ENCODE measurements at places on chromosomes 11 and 22.

- DNase-seq, result no peak
Measured at GRCh38 chr11:115263799-115264656, 240.2 kb downstream of the CADM1 start.

DNA sequence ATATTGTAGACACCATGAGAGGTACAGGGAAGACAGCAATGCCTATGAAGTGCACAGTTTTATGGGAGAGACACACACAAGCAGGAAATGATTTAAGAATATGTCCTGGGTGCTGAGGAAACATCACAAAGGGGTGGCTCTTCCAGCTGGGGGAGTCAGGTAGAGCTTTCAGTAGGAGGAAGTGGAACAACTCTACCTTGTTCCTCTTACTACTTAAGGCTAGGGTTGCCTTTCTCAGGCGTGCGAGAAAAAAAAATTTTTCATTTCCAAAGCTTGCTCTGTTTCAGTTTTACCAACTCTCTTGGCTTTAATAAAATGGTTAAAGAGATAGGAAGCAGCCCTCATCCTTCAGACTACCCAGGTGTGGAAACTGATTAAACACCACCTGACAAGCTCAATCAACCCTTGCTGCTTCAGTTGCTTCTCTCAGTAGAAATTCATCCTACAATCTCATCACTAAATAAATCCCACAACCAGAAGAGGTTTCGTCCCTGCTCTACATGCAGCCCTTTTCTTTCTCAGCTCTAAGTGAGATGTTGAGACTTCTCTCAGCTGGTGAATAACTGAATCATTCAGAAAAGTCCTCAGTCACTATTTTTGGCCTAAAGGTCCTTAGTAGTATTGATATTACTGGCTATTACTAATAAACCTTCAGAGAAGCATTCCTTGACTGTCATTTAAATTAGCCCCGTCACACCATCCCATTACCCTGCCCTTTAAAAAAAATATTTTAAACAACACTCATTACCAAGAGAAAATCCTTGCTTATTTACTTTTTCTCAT, 5.9 kb downstream of the ABTB2 start:
- DNase-seq, result no peak

GRCh38 chr22:25025491-25026400, 73.2 kb downstream of the KIAA1671 start:
- no peak for DNase-seq

- peak; percentile 22 for DNase-seq
Measured at GRCh38 chr11:72225411-72225951, 914 bp downstream of the INPPL1 start.

- no peak for DNase-seq
Measured at GRCh38 chr11:115366826-115367225, 137.4 kb downstream of the CADM1 start.

DNA sequence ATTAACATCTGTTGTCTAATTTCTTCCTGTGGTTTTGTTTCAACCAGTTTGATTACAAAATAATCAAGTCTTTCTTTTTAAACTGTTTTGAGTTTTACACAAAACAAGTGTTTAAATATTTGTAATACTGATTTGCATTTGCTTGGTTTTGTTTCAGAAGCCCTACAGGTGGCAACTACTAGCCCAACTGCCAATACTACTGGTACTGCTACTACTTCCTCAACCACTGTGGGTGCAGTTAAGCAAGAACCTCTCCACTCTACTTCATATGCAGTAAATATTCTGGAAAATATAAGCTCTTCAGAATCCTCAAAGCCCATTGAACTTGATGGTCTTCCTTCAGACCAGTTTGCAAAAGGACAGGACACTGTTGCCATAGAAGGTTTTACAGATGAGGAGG, 61.1 kb downstream of the QSER1 start:
- no peak for DNase-seq

DNA sequence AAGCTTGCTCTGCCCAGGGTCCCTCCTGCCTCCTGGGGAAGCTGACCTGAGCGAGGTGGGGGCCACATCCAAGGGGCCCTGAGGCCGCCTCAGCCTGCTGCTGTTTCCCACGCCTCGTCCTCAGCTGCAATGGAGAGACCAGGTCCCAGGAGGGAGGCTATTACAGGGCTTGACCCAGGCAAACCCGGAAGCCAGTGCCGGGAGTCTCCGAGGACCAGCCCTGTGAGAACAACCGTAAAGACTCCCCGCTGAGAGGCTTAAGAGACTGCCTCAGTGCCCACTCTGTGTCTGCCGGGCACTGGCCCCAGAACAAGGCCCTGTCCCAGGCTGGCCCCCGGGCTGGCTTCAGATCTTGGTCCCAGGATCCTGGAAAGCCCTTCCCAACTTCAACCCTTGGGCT, 124.3 kb upstream of the FGF3 start:
- no peak for DNase-seq

DNA sequence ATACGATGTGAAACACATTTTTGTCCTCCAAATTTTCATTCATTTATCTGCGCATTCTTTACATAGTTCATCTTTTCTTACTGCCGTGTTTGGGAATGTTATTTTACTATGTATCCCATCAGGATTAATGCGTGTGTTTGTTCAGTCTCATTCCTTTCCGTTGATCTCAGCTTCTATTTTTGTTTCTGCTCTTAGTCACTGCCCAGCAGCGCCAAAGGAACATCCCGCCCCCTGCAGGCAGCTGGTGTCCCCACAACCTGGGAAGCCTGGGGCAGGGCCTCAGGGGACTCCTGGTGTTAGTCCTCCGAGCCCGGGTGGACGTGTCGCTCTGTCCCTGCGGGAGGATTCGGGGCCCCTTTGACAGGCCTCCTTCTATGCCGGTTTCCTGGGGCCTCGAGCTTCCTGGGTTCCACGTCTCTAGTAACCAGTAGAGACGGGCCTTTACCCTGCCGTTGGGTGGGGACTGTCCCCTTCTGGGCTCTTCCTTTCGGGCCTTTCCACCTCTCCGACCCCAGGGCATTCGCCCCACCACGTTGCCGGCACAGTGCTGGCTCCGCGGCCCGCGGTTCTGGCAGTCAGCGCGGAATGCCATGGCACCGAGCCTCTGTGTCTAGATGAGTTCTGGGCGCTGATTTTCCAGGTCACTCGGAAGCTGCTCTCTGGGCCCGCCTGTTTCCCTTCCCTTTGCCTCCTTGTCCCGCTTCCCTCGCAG, 39.8 kb downstream of the WEE1 start:
- DNase-seq, result peak; percentile 82

DNA sequence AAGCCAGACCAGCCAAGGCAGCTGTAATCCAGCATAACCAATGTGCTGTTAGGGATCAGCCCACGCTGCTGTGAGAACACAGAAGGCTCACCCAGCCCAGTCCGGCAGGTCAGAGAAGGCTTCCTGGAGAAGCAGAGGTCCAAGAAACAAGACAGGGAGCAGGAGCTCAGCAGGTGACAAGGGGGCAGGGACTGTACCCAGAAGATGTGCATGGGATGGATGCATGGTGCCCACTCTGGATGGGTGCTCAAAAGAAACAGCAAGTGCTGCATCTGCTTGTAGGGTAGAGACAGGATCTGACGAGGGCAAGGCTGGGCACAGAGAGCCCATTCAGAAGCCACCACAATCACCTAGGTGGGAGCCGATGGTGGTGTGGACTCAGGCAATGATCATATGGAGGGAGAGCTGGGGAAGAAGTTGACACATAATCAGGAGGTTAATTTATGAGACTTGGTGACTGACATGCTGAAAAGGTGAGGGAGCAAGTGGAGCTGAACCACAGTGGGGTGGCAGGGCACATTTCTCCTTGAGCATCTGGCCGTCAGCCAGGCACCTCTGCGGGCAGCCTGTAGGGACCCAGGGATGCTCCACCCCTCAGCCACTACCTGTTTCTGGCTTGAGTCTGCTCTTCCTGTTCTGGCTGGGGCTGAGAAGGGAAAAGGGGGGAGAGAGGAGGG, 102.3 kb upstream of the DRD2 start:
- no peak for DNase-seq

GRCh38 chr11:10778217-10778970, 27.3 kb downstream of the CTR9 start:
- DNase-seq, result no peak

GRCh38 chr11:9385327-9385899, 961 bp downstream of the IPO7 start:
- no peak for DNase-seq

DNA sequence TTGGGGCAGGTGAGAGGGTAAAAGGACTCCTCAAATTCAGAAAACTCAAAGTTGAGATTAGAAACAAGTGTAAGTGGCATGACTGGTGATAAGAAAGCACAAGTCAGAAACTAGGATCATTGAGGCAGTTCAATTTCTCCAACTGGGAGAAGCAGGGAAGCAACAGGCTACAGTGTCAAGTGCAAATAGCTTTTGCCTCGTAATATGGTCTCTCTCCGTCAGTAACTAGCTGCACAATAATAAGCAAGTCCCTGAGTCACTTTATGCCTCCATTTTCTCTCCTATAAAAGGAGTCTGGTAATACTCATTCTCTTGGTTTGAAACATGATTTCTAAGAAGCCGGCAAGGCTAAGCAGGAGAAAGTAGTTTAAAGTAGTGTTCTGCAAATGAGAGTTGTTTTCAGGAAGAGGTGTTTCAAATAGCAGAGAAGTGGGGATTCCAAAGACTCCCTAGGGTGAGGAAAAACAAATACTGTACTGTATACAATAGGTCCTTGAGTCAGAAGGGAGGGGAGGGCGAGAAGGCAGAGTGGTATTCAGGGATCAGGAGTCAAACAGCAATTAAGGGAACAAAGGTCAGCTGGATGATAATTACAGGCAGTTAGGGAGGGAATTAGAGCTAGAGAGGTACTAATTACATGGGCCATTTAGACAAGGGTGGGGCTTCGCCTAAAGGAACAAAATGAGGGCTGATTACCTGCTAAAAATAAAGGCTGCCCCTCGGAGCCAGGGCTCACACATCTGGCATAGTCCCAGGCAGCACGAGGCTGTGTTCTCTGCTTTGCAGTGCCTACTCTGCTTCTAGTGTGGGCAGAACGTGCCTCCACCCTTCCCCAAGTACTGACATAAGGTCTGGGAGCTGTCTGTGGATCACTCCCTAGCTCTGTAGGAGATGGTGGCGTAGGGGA, 96.0 kb upstream of the BDNF start:
- DNase-seq, result no peak

GRCh38 chr22:24305260-24305692, 34.6 kb downstream of the SPECC1L start:
- peak; percentile 20 for DNase-seq

GRCh38 chr11:102521121-102521520, 9.4 kb downstream of the MMP7 start:
- no peak for DNase-seq

DNA sequence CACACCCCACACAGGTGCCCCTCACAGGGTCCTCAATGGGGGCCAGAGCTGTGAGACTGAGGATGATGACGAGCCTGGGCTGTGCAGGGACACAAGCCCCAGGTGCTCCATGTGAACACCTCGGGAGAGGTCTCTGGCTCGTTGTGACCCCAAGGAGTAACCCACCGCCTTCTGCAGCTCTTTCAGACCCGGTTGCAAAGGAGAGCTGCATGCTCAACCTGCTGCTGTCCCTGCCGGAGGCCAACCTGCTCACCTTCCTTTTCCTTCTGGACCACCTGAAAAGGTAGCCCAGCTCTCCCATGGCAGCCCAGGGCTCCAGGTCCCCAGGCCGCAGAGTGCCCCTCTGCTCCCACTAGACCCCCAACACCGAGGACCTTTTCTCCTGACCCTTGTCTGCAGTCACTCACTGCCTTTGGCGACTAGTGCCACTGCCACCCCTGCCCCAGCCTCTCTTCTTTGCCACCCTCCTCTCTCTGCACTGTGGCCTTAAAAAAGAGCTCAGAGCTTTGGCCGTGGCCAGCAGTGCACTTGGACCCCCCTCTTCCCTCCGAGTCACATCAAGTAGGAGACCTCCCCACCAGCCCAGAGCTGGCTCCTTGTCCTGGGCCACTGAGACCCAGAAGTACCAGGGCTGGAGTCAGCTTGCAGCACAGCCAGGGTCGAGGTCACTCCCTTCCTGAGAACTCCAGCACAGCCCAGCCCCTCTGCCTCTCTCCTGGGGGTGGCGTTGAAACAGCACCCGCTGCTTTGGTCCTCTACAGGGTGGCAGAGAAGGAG, 133.7 kb downstream of the BCR start:
- no peak for DNase-seq

- DNase-seq, result no peak
Measured at GRCh38 chr11:34145847-34146381, 40.5 kb downstream of the NAT10 start.

- no peak for DNase-seq
Measured at GRCh38 chr22:49763138-49763537, 64.5 kb downstream of the BRD1 start.

DNA sequence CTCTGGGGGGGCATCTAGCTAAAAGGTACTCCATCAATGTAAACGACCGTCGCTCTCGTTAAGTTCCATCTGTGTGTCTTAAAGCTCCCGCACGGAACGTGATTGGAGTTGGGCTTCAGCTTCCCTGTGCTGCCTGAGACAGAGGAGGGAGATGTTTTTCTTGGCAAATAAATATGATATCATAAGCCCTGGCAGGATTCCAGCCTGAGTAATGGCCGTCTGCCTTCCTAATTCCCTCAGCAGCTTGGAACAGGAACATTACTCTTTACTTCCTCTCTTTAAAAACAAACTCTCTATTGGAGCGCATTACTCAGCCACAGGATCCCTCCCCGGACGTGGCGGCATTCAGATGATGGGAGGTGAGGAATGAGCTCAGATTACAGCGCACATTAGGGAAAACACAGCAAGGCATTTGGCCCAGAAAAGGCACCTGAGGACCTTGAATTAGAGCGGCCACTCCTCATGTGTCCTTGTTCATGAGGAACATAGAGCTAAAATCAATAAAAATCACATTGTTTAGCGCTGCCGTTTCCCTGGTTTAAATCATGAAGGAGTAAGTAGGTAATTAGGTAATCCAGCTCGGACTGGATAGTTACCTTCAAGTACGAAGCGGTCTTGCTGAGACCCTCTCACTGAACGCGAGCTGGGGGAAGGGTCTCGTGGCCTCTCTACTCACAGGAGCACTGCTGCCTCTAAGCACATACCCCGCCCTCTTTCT, 230.4 kb downstream of the ST3GAL4 start:
- DNase-seq, result no peak

DNA sequence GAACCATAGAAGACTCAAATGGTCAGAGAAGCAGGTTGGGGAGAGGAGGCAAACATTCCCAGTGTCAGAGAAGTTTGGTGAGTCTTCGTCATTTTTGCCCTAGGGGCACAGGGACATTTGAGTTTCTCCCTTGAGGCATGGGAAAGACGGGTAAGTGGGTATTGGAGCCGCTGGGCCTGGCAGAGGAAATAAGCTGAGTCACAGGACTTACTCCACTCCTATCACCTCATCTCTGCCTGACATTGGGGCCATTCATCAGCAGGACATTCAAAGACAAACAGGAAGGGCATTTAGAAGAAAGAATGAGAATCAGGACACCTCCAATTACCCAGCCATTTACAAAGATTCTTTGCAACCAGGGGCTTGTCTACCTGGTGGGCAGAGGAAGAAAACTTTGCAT, 100.7 kb upstream of the SEZ6L start:
- DNase-seq, result no peak

DNA sequence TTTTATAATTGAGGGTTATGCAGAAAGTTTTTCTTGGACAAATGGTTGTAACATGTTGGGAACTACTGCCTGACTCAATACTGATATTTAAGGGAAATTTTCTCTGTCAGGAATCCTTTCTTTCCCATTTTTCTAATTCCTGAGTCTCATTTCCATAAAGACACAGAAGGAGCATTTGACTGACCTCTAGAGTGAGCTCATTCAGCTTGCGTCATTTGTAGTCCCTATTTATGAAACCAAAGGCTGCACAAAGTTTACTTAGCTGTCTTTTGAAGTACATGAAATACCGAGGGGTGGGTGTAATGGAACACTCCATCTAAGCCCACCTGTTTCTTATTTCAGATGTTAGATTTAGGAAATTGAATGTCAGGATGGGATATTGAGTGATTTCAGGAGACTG, 359.5 kb upstream of the C11orf87 start:
- no peak for DNase-seq

GRCh38 chr11:110762590-110762989, 50.4 kb upstream of the ARHGAP20 start:
- DNase-seq, result no peak

All from CD4-positive, alpha-beta T cell (primary cell).